ENCODE measurements at places on chromosomes 11 and 22. TPM values are rescaled to one million over a fixed set of nuclear protein-coding genes. Genes with fewer than 3 reads are reported as not detected.

ZW10 gene
- total RNA-seq = 14.6 TPM

LRRC56 gene
- 4.3 TPM for total RNA-seq

HTATIP2 gene
- total RNA-seq = 50.9 TPM

LRRN4CL gene
- 0.23 TPM for total RNA-seq

TMEM191B gene
- total RNA-seq = 4.4 TPM

CTNND1 gene
- 11.2 TPM for total RNA-seq

UPB1 gene
- total RNA-seq = 0.30 TPM

HPX gene
- 1.3 TPM for total RNA-seq

LRRC32 gene
- total RNA-seq = 0.34 TPM

MAPK11 gene
- 7.9 TPM for total RNA-seq

DRD2 gene
- not detected for total RNA-seq

BAIAP2L2 gene
- 2.0 TPM for total RNA-seq

RHBDD3 gene
- 27.5 TPM for total RNA-seq

DGKZ gene
- total RNA-seq = 163 TPM

KRTAP5-7 gene
- not detected for total RNA-seq

KRTAP5-2 gene
- total RNA-seq = not detected

MMP13 gene
- total RNA-seq = not detected

CLDN5 gene
- not detected for total RNA-seq

CTSW gene
- total RNA-seq = 161 TPM
